H54 (cell line): ENCODE measurements at places on chromosomes 6 and 20.

- DNase-seq, result no peak
Observed at GRCh38 chr6:132750455-132751248, 7.1 kb downstream of the VNN2 start.

DNA sequence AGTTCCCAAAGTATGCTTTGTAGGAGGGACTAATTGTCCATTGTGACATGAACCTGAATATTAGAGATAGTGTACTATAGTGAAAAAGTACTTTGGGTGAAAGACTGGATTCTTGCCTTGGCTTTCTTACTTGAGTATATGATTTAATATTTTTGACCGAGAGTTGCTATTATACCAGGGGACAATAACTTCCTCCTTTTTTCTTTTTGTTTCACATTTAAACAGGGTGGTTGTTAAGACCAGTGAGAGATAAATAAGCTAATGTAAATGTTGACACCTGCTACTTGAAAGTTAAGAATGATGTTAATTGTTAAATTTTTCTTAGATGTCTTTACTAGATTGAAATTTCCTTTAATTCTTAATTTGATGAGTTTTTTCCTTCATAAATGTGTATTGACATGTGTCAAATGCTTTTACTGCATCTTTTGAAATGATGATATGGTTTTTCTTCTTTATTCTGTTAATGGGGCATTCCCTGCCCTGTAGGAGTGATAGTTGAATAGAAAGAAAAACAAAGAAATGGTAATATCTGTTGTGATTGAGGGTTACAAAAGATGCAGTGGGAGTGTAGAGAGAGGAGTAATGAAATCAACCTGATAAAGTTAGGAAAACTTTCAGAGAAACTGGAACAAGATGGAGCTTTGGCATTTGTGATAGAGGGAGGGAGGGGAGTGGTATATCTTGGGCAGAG is 48.4 kb downstream of the ZFAND3 start:
- no peak for DNase-seq

DNA sequence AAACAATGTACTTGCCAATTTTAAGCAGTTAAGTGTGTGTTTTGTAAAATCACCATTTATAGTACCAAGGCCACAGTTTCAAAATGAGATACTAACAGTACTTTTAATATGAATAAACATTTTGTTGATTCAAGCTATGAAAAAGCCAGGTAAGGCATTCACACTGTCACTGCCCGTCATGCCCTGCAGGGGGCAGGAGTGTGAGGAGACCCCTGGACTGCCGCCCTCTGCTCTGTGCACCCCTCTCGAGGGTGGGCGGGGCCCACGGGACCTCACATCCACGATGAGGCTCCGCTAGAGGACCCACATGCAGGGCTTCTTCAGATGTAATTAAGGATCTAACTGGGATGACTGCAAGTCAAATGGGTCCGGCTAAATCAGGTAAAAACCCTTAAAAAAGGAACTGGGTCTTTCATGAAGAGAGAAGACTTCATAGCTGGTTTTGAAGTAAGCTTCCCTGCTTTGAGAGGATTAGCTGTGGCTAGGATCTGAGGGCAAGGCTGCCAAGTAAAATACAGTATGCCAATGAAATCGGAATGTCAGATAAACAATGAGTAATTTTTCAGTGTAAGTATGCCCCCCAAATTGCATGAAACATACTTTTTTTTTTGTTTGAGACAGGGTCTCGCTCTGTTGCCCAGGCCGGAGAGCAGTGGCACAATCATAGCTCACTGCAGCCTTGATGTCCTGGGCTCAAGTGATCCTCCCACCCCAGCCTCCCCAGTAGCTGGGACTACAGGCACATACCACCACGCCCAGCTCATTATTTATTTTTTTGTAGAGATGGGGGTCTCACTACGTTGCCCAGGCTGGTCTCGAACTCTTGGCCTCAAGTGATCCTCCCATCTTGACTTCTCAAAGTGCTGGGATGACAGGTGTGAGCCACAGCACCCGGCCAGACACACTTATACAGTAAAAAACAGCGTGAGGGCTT is 18.7 kb downstream of the DIDO1 start:
- DNase-seq, result no peak

GRCh38 chr20:56857950-56858349 is 228.8 kb downstream of the TFAP2C start:
- no peak for DNase-seq

GRCh38 chr6:42337985-42338743 is 113.6 kb downstream of the TRERF1 start:
- DNase-seq, result no peak

DNA sequence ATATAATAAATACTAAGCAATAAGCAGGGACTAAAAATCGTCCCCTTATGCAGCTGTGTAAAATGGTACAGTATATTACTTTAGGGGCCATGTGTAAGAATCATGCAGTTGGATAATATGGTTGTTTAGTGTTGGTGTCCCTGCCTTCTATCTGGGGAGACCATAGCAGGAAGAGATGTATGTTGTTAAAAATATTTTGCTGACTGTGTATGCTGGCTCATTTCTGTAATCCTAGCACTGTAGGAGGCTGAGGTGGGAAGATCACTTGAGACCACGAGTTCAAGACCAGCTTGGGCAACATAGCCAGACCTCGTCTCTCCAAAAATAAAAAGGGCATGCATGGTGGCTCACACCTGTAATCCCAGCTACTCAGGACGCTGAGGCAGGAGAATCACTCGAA is 5.6 kb downstream of the PANK2 start:
- no peak for DNase-seq

- no peak for DNase-seq
Observed at GRCh38 chr6:135525594-135525993, 28.1 kb upstream of the AHI1 start.

- no peak for DNase-seq
Observed at GRCh38 chr6:104928141-104928540, 28.8 kb upstream of the LIN28B start.

- no peak for DNase-seq
Observed at GRCh38 chr6:31401403-31401802, 2.0 kb upstream of the MICA start.

DNA sequence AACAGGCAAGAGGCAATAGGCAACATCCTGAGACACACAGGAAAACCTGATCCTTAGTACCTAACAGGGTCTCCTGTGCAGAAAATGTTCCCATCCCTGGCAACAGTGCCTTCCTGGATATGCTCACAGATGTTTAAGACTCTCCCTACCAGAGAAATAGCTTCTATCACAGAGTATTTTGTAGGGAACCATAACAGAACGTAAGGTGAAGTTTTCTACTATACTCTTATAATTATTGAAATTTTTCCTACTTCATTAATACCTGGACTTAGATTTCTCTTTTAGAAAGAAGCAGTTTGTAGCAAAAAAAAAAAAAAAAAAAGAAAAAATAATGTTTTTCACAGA is 33.5 kb upstream of the LGSN start:
- DNase-seq, result no peak

DNA sequence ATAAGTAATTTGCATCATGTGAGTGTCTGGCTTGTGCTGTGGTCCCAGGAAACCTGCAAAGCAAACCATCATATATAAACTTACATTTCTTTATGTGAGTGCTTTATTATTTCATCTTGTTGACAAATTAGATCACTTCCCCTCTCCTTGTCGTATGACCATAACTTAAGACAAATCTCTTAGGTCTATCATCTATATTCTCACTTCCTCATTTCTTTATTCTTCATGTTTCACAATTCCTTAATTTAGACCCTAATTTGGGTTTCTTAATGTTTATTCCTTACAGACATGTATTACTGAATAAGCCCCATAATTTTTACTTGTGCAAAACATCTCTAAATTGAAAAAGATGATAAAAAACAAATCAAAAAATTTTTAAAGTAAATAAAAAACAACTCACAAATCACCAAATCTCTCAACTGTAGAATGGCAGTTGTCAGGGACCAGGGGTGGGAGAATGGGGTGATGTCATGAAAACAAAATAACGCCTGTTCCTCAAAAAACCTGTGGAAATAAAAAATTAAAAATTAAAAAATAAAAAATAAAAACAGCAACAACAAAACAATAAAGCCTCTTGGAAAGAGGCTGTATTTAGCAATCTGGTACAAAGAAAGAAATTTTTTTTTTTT is 49.5 kb upstream of the FBXO30 start:
- DNase-seq, result no peak

GRCh38 chr6:9697263-9697931 is 717.5 kb downstream of the TFAP2A start:
- no peak for DNase-seq

GRCh38 chr20:12762725-12763124 is 246.0 kb upstream of the SPTLC3 start:
- no peak for DNase-seq

DNA sequence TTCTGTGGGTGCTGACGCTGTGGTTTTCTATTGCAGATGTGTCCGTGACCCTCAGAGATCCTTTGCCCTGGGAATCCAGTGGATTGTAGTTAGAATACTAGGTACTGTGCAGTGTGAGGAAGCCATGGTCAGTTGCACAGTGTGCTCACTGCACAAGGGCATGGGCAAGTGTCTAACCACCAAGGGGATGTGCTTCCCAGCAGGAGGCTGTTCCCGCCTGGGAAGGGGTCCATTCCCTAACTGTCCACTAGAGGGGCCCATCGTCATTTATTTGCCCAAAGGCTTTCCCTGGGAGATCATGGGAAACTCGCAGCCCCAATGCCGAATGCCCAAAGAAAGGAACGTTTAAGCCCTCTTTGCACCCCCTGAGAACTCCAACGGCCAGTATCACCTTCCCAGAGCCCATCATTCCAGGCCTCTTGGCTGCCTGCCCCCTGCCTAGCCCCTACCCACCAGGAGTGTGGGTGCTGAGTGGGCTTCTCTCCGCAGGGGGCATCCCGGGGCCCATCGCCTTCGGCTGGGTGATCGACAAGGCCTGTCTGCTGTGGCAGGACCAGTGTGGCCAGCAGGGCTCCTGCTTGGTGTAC is 26.2 kb downstream of the SLCO4A1 start:
- DNase-seq, result peak; percentile 88

GRCh38 chr6:15331629-15332251 is 85.9 kb downstream of the JARID2 start:
- no peak for DNase-seq

DNA sequence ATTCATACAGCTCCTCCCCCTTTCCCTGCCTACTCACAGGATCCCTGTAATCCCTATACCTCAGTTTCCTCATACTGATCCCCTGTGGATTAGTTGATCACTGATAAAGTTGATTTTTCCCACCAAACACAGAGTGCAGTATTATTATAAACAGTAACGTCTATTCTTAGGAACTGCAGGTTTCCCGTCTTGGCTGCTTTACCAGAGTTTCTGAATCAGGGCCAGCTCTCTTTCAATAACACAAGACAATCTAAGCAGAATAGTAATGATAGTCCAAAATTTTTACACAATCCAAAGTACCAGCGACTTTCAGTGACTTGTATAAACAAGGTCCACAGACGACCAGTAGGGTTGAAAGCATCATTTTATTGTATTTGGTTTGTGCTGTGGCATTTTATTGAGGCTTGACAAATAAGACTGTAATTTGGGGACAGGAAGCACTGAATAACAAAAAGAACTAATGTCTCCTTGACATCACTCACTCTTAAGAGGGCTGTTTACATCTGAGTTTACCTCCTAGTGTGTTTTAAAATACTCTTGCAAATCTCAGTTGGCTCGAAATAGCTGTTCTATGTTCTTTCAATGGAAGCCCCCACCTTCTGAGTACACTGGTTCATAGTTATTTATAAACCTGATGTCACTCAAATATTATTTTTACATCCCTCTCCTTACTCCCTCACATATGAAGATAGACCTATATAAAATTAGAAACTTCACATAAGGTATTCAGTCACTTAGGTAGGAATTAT is 6.1 kb upstream of the JARID2 start:
- DNase-seq, result no peak

- no peak for DNase-seq
Observed at GRCh38 chr6:62803094-62803493, 408.2 kb upstream of the FKBP1C start.

DNA sequence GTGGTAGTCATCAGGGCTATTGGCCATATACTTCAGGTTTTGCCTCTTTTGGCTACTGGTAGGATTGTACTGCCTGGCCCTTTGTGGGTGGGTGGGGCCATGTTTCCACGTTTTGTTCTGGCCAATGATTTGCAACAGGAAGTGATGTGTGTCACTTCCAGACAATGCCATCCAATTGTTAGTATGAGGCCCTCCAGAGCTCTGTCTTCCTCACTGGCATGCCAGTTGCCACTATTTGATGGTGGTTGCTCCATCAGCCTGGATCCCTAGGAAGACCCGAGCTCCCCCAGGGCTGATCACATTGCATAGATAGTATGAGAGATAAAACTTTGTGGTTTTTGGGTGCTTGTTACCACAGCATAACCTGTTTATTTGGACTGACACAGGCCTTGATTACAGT is 7.7 kb upstream of the LRRN4 start:
- no peak for DNase-seq

GRCh38 chr6:109240370-109241084 is 141.7 kb downstream of the CD164 start:
- DNase-seq, result no peak

GRCh38 chr6:3744901-3745470 is 6.5 kb downstream of the PXDC1 start:
- no peak for DNase-seq

DNA sequence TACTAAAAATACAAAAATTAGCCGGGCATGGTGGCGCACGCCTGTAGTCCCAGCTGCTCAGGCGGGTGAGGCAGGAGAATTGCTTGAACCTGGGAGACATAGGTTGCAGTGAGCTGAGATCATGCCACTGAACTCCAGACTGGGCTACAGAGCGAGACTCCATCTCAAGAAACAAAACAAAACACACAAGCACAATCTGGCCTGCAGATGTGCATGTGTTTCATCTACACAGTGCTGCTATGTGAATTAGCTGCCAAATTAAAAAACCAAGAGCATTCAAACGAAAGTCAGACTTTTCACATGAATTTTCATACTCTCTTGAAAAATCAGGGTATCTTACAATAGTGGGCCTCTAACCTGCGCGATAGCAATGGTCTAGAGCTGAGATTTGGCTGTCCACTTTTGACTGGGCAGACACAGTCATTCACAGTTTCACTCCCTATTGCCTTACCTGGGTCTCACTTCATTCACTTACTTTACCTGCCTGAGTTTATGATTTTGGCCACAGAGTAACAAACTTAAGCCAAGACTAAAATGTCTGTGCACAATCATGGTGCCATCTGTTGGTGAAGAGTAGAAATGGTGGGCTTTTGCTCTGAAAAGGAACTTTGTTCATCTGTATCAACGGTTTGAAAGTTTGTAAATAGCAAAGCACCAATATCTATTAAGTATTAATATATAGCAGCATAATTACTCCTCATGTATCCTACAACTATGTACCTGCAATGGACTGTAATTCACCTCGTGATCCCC is 138.5 kb upstream of the UST start:
- DNase-seq, result no peak

DNA sequence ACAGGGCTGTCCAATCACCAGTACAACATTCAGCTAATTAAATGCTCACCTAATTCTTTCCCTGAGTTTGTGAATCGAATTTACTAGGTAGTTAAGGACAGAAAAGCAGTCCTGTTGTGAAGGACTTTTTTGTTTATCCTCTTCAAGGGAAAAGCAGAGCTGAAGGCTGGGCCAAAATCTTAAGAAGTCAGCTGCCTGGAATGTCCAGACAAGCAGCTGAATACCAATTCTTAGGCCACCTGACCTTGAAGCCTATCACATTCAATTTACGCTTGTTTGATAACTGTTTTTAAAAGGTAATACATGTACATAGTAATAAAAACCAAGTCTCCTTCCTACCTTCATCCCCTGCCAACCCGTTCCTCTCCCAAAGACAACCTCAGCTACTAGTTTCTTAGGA is 56.4 kb downstream of the UQCC1 start:
- no peak for DNase-seq

- no peak for DNase-seq
Observed at GRCh38 chr20:51725584-51726176, 42.5 kb downstream of the ATP9A start.

GRCh38 chr20:10925767-10926166 is 252.0 kb upstream of the JAG1 start:
- DNase-seq, result no peak

- DNase-seq, result no peak
Observed at GRCh38 chr20:1125277-1125676, 6.9 kb downstream of the PSMF1 start.
